ENCODE measurements at places on chromosomes 5 and 9.

- no peak for DNase-seq
Observed at GRCh38 chr9:242461-243080, 27.9 kb downstream of the DOCK8 start.

DNA sequence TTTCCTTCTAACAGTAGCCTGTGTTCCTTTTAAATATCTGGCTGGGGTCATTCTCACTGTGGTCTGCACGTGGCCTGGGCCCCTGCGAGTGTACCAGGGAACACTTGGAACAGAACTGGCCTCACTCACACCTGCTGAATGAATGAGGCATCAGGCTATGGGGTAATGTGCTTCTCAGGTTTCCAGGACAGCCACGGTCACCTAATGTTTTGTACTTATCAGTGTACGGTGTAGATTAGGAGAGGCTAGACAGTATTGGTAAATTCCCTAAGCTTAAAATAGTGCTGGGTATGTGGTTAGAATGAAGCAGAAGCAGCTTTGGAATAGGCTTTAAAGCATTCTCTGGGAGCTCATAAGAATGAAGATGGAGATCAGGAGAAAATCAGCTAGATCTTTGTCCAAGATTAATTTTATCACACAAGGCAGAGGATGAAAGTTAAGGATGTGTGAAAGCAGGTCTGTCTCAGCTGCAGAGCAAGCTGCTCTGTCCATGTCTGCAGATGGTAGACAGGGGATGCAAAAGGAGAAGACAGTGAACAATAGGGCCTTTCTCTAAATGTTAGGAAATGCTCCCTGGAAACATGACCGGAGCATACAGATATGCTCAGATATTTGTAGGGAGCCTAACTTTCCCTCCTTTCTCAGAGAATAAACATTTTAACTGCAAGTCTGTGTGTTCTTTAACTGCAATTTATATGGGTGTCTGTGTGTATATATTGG, 267.5 kb downstream of the NR3C1 start:
- DNase-seq = no peak

DNA sequence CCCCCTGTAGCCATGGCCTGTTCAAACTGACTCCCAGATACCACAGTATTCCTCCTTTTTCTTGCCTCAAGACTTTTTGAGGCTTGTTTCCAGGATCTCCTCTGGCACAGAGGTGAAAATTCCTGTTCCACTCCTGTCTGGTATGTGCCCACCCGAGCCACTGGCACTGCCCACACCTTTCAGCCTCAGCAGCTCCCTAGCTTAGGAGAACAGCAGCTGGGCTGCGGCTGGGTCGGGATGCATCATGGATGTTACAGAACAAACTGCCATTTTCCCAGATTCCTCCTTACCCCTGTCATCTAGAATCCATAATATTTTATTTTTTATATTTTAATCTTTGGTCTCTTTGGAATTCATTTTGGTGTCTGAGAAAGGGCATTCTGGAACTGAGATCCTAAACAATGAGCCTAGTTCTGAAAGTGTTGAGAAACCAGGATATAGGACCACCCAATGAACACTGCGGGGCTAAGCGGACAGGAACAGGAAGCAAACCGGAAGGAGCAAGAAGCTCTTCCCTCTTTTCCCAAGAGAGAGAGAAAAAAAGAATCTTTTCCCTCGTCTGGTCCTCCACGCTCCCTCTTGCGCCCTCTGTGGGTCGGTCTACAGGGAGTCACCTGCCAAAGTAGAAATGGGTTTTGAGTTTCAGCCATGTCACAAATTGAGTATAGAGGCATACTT, 12.5 kb downstream of the OR2S2 start:
- peak; percentile 27 for DNase-seq

DNA sequence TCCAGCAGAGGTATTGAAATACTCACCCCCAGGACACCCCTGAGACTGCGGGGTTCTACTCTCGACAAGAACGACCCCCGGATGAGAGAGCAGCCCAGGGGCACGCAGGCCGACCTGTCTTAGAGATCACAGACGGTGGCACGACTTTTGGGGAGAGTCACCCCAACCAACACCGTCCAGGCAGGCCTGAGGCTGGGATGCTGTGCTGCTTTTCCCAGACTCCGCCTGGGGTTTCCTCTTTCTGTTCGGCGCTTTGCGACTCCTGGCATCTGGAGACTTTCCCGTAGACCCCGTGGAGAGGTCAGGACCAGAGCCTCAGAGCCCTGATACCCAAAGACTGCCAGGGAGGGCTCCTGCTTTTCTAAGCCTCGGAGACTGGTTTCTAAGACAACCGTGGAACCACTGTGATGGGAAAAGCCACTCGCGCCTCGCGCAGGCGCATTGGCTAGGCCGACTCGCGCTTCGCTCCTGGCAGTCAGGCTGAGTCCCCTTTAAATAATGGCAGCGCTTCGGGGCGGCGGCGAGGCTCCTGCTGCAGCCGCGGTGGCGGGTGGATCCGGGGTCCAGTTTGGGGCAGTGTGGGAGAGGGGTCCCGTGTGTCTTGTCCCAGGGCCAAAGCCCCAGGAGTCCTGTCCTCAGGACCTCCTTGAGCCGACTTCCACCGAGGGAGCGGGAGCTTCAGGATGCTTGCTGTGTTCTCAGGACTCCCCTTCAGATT, 484.0 kb downstream of the SPATA31A7 start:
- DNase-seq = no peak

DNA sequence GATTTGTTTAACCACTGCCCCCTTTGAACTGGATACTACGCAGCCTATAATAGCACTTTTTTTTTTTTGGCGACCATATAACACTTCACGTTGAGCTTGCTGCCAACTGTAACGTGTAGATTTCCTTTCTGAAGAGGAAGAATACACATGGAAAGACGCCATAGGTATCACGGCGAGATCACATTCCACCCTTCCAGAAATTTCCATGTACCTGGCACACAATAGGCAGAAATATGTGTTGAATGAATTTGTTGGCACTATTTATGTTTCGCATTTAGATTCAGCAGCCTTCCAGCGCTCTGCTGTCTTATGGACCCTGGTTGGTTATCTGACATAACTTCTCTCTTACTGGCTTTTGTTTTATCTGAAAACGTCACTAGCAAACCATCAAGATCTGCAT, 250.3 kb downstream of the SLIT3 start:
- no peak for DNase-seq

GRCh38 chr9:136564379-136564988, 18.6 kb upstream of the NOTCH1 start:
- DNase-seq = no peak

DNA sequence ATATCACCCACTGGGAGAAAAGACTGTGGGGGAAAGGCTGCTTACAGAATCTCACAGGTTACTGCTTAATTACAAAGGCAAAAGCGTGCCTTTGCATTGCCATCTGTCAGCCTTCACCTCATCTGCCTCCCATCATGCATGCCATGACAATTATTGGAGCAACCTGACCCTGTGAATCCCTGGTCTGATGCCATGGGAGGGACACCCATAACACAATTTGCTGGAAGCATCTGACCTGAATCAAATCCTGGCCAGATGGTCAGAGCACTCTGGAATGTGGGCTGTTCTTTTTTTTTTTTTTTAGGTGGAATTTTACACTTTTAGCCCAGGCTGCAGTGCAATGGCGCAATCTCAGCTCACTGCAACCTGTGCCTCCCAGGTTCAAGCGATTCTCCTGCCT, 11.6 kb upstream of the RETREG1 start:
- no peak for DNase-seq

DNA sequence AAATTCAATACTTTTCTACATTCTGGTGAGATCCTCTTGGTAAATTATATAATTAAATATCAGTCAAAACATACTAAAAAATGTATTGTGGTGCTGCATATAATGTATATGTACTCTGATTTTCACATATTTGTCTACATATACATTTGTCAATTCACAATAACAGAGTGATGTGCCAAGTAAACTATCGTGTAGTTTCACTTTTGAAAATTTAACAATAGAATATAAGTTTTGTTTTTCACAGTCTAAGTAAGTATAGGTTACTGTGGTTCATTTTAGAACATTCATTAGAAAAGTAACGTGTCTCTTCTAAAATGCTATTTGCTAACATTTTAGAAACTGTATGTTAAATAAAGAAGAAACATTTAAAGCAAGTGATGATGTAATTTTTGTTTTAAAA, 73.6 kb downstream of the NR3C1 start:
- no peak for DNase-seq

GRCh38 chr5:171633776-171634470, 151.7 kb upstream of the SMIM23 start:
- no peak for DNase-seq

GRCh38 chr9:123269281-123269680, 895 bp upstream of the STRBP start:
- DNase-seq = no peak

- DNase-seq = no peak
Observed at GRCh38 chr9:137449931-137450538, 8.9 kb upstream of the ENTPD8 start.

GRCh38 chr5:56142233-56142613, 90.9 kb downstream of the ANKRD55 start:
- no peak for DNase-seq

DNA sequence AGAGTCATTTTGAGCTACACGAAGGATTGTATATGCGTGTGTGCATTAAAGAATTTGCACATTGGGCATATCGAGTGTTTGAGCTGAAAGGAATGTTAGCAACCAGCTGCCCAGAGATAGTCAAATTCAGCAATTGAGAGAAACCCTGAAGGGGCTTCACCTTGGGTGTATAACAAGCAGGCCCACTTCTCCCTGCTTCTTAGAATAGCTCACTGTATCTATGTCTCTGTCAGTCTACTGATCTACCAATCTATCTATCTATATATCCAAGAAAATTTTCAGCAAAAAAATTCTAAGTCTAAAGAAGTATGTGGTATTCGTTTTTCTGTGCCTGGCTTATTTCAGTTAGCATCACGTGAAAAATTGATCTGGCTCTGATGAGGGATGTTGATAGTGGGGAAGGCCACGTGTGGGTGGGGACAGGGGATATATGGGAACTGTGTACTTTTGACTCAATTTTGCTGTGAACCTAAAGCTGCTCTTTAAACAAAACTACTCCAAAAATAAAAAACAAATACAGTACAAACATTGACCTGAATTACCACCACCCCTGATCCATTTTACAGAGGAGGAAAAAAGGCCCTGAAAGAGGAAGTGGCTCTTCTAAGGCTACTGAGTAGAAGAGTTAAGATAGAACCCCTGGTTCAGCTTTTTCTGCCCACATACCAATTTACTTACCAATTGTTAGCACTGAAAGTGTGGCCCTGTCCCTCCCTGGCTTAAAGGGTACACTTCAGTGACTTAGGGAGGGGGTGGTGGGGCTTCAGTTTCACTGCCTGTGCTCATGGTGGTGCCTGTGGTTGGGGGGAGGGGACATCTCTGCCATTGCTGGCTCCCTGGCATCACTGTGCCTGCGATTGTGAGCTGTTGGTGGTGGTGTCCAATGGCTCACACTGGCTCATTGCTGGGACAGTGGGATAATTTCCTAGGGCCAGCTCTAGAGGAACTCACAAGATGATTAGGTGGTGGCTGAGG, 141.8 kb downstream of the DOCK2 start:
- DNase-seq = no peak

DNA sequence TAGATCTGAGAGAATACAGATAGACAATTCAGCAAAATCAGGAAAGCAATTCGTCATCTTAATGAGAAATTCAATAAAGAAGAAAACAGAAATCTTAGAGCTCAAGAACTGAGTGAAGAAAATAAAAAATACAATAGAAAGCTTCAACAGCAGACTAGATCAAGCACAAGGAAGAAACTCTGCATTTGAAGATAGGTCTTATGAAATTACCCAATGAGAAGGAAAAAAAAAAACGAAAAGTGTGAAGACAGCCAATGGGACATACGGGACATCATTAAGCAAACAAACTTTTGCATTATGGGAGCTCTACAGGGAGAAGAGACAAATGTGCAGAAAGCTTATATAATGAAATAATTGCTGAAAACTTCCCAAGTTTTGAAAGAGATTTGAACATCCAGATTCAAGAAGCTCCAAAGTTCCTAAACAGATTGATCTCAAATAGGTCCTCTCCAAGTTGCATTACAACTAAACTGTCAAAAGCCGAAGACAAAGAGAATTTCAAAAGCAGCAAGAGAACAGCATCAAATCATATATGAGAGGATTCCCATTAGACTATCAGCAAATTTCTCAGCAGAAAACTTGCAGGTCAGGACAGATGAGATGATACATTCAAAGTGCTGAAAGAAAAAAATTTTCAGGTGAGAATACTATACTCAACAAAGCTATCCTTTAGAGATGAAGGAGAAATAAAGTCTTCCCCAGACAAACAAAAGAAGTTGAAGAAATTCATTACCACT, 10.8 kb upstream of the RLN2 start:
- no peak for DNase-seq

- no peak for DNase-seq
Observed at GRCh38 chr9:14993901-14994554, 83.8 kb upstream of the FREM1 start.

GRCh38 chr9:95778957-95779356, 96.5 kb upstream of the ERCC6L2 start:
- no peak for DNase-seq

GRCh38 chr9:93264338-93265125, 80.6 kb downstream of the WNK2 start:
- no peak for DNase-seq

GRCh38 chr9:91946653-91947488, 3.2 kb downstream of the ROR2 start:
- no peak for DNase-seq

GRCh38 chr5:135013947-135014570, 20.0 kb downstream of the PITX1 start:
- no peak for DNase-seq

GRCh38 chr5:137734962-137735554, 831 bp downstream of the KLHL3 start:
- DNase-seq = no peak
